NCI-H1092 (cell line): ENCODE measurements at places on chromosomes 16 and 17.

DNA sequence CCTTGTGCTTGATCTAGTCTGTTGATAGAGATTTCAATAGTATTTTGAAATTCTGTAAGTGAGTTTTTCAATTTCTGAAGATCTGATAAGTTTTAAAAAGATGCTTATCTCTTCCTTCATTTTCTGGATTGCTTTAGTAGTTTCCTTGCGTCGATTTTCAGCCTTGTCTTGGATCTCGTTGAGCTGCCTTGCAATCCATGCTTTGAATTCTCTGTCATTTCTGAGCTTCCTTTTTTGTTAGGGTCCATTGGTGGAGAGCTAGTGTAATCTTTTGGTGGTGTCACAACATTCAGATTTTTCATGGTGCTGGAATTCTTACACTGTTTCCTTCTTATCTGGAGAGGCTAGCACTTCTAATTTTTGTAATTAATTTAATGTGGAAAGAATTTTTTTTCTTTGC is 61.1 kb downstream of the SLFN11 start:
- no peak for DNase-seq

GRCh38 chr17:67613961-67614360 is 103.8 kb upstream of the NOL11 start:
- no peak for DNase-seq

- DNase-seq, result no peak
Measured at GRCh38 chr17:55676274-55676673, 46.4 kb downstream of the TMEM100 start.

GRCh38 chr17:59338498-59338897 is 7.0 kb downstream of the YPEL2 start:
- no peak for DNase-seq

GRCh38 chr17:64385187-64386083 is 5.2 kb downstream of the PECAM1 start:
- no peak for DNase-seq
